ENCODE measurements at places on chromosomes 7 and 10. TPM values are rescaled to one million over a fixed set of nuclear protein-coding genes. Genes with fewer than 3 reads are reported as not detected.

DNA sequence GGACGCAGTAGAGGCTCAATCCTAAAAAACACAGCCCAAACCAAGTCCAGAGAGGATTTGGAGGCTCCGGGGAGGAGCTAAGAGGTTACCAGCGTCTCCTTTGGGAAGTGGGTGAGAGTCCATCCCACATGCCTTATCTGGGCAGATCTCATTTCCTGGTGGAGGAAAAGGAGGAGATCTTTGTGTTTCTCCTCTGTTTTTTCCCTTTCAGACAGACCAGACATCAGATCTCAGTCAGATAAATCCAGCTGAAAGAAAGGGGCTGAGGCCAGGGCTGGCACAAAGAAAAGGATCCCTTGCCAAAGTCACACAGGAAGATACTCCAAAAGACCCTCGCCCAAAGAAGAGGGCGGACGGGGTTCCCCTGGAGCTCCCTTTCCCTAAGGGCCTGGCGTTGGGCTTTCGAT is 58.3 kb upstream of the COMTD1 start:
- no peak for DNase-seq

The HOXA7 gene
- not detected for total RNA-seq

DNA sequence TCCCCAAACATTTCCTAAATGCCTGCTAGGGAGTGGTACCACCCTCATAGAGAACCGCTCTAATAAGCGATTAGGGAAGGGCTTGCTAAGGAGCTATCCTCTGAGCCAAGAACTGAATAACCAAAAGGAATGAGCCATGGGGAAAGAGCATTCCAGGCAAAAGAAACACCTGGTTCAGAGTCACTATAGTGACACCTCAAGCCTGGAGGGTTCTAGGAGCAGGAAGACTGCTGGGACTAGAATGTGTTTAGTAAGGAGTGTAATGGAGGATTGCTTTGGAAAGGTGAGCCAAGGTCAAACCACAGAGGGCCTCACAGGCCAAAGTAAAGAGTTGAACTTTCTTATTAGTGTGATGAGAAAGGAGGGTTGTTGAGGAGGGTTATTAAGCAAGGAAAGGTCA is 38.7 kb upstream of the NRBF2 start:
- no peak for DNase-seq

DNA sequence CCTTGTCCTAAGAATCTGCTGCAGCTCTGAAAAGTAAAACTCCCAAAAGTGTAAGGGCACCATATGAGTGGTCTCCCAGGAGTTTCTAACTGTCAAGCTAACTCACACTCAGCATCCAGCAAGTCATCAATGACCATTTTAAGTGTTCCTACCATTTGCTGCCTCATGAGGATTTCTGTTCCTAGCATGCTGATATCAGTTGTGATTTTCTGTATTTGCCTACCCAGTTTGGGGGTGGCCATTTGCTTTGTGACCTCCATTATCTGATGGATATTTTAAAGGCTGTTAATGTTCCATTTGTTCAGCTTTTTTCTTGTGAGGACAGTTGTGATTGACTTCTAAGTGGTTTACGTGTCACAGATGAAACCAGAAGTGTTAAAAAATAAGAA is 2.9 kb downstream of the FAM24B start:
- DNase-seq: no peak

The IL15RA gene
- 11.6 TPM for total RNA-seq

The RTKN2 gene
- total RNA-seq: not detected

GRCh38 chr10:78258323-78259030 is 224.8 kb downstream of the RPS24 start:
- no peak for DNase-seq

DNA sequence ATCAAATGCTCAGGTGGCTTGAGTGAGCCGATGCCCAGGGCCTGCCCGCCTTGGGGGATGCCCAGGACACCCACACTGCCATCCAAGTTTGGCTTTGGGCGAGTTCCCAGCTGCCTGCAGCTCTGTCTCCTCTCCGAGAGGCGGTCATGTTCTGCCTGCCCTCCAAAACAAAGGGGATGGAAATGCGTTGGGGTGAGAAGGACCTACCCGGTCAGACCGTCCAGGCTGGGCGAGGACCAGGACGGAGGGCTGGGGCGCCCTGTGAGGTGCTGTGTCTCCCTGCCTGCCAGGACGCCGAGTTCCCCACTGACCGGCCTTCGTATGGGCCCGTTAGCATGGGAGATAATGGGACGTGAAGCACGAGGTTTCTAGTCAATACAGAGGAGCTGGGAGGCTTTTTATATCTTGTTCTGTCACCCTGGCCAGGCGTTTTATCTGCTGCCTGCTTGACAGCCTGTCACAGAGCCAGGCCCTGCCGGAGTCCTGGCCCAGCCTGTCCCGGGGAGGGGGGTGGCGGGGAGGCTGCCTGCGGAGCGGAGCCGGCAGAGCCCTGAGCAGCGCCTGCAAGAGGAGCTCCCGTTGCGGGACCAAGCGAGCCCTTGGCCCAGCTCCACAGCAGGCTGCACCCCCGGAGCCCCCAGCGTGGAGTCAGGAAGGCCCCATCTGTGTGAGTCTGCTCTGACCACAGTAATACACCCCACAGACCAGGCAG is 22.0 kb upstream of the ELFN1 start:
- DNase-seq: peak; percentile 87

The EPHA1 gene
- total RNA-seq: not detected

DNA sequence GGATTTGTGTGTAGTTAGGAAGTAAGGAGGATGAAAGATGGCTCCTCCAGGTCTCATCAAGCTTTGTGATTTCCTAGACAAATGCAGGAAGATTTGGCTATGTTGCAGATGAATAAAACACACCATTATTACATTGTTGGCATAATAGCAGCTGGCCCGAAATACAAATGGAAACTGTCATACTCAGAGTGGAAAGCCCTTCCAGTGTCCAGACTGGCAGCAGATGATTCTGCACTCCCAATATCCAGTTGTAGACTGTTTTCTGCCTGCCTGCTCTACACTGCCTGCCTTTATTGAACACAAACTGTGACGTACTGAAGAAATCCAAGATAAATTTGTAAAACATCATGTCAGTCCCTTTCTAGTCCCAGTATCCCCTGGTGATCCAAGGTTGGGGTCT is 99.7 kb upstream of the FZD1 start:
- no peak for DNase-seq

DNA sequence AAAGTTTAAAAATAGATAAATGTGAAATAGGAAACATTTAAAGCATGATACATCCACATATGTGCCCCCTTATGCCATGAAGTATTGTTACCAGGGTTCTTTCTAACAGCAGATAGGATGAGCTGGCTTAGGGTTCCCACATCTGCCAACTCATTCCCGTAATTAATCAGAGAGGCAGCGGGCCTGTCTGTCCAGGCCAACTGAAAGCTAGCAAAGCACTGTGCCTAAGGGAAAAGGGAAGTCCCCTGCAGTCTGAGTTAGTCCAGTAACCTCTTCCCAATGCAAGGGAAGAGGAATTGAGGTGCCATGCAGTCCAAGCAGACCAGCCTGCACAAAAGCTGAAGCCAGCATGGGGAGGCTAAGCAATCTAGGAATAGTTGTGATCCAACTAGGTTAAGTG is 18.3 kb upstream of the ZC3HAV1L start:
- no peak for DNase-seq

DNA sequence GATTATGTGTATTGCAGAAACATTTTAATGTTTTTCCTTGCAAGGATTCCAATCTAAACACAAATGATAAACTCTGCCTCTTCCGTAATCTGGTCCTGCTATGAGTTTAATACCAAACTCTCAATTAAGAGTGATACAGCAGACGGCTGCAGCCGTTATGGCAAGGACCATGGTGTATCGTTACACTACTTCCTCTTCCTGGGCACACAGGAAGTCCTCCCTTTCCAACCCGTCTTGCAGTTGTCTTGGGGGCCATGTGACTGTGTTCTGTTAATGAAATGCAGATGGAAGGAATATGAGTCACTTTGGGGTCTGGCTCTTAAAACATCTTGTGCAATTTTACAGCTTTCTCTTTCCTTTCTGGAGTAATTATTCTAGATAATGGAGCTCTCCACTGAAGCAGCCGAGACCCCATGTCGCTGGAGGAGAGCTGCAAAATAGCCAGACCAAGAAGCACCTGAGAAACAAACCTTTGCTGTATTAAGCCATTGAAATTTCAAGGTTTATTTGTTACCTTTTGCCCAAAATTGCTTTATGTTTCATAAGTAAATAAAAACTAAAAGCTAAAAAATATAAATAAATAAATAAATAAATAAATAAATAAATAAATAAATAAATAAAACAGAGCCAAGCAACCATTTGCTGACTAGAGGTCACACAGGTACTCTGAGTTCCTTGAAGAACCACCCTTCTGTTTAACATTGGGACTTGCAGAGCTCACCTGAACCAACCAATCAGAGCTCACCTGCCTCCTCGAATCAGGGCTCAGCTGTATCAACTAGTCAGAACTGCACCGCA is 74.7 kb downstream of the FRMPD2 start:
- DNase-seq: no peak

GRCh38 chr10:6795541-6795940 is 215.5 kb upstream of the PRKCQ start:
- DNase-seq: no peak

The MGAM2 gene
- total RNA-seq: 0.11 TPM

DNA sequence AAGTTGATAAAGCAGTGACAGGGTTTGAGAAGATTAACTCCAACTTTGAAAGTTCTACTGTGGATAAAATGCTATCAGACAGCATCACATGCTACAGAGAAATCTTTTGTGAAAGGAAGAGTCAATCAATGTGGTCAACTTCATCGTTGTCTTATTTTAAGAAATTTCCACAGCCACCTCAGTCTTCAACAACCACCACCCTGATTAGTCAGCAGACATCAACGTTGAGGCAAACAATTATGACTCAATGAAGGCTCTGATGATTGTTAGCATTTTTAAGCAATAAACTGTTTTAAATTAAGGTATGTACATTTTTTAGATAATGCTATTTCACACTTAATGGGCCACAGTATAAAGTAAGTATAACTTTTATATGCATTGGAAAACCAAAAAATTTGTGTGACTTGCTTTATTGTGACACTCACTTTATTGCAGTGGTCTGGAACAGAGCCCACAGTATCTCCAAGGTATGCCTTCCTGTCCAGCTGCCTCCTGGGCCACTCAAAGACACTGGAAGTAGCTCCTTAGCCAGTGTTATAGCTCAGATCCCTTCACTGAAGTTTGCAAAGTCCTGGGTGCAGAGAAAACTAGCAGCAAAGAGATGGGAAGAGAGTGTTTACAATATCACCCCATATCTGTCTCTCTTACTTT is 293.1 kb downstream of the ARHGAP12 start:
- DNase-seq: no peak
